ENCODE measurements at places on chromosomes 16 and 17.

- DNase-seq: no peak
Measured at GRCh38 chr16:50441486-50442157, 72.8 kb upstream of the BRD7 start.

- DNase-seq: peak; percentile 53
Measured at GRCh38 chr17:49968405-49969133, 421 bp upstream of the DLX4 start.

DNA sequence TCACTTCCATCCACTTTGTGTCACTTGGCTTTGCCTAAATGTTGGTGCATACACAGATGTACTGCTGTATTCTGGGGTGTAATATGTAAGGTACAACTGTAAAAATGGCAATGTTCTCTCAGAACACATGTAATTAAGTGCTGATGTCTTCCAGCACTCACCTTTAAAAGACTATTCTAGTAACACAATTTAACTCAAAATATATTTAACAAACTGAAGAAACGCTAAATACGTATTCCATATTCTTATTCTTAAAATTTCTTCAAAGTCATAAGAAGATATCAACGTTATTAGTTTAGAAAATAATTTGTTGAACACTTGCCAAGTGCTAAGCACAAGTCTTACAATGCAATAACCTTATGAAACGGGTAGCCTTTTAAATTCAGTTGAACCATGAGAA lies 3.6 kb downstream of the CMC2 start:
- no peak for DNase-seq

GRCh38 chr17:31597646-31598398 lies 206.3 kb downstream of the RAB11FIP4 start:
- no peak for DNase-seq

DNA sequence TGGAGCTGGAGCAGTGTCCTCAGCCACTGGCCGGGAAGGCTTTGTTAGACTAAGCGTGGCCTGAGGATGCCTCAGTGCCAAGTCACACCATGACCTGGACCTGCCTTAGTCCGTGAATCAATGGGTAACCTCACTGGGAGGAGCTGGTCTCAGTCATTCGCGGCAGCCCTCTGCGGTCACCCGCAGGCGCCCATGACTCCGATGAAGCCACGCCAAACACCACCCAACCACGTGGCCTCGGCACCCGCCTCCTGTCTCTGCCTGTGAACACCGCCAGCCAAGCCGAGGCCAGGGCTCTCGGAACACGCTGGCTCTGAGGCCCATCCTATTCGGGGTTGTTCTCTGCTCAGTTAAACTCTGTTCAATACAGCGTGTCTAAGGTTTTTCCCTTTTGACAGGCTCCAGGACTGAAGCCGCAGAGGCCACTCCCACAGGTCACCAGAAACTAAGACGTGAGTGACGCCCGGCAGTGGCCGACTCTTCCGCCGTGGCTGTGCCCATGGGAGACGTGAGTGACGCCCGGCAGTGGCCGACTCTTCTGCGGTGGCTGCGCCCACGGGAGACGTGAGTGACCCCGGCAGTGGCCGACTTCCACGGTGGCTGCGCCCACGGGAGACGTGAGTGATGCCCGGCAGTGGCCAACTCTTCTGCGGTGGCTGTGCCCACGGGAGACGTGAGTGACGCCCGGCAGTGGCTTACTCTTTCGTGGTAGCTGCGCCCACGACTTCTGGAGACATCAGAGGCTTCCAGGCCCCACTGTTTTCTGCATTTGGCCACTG lies 16.8 kb upstream of the PABPN1L start:
- DNase-seq: no peak

DNA sequence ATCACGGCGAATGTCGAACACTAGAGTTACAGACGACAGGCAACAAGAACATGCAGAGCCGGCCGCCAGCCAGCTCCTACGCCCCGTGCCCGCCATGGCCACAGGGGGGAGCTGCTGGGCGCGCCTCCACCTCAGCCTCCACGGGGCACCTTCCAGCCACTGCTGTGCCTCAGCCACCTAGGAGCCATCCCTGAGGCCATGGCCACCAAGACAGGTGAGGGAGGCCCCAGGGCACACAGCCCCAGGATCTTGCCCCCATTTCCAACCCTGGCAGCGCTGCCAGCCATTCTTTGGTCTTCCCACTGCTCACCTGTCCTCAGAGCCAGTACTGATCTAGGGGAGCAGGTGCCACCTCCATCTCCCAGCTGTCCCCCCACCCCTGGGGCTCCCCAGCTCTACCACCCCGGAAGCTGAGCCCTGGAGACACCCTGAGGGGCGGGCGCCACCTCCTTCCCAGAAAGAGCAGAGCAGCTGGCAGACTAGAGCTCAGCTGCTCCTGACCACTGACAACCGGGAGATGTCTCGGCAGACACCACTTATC lies 11.8 kb downstream of the GNPTG start:
- peak; percentile 63 for DNase-seq

GRCh38 chr17:80248001-80248893 lies 12.4 kb upstream of the RNF213 start:
- no peak for DNase-seq

- DNase-seq: no peak
Measured at GRCh38 chr17:58370309-58370708, 18.3 kb upstream of the SUPT4H1 start.

DNA sequence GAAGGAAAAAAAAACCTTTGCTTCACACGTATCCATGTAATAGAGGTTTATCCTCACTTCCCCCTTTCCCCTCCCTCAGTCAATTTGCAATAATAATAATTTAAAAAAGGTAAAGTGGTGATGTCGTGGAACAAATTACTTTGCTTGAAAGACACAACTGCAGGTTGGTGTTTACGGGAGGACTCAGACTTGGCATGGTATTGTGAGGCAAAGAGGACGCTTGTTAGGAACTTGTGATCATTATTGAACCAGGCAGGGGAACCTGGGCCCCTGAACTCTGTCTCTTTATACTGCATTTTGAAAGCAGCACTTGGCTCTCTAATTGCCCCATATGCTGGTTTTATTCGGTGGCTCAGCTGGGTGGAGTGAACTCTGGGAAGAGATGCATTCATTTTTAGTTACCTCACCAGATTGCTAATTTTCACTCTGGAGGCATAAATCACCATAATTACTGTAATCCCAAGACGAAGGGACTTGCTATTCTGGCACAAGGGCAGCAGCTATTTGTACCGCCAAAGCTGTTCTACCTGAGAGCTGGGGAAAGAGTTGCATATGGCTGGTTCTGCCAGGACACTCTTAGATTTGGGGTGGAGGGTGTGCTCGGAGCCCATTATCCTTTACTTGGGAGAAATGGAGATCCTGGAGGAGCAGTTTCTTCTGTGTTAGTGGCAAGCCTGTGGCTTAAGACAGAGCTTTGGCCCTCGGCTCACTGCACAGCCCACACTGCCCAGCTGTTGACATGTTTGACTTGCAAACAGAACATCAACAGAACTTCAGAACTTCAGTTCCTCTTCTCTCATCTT lies 5.7 kb upstream of the DHX8 start:
- no peak for DNase-seq

DNA sequence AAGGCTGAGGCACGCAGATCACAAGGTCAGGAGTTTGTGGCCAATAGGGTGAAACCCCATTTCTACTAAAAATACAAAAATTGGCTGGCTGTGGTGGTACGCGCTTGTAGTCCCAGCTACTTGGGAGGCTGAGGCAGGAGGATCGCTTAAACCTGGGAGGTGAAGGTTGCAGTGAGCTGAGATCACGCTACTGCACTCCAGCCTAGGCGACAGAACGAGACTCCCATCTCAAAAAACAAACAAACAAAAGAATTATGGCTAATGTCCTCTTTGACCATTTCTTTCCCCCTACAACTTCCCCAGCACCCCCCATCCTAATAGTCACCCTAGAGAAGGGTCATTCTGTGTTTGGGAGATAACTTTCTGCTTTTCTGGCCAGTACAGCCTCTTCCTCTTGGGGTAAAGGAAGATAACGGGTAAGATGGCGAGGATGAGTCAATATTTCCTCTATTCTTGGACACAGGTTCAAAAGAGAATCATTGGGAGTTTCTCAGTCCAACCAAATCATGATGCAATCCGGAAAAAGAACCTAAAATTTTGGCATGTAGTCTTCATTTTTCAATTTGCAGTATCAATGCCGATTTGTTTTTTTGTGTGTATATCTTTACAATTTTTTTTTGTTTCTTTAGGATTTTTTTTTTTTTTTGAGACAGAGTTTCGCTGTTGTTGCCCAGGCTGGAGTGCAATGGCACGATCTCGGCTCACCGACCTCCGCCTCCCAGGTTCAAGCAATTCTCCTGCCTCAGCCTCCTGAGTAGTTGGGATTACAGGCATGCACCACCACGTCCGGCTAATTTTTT lies 107.6 kb upstream of the MED13 start:
- no peak for DNase-seq

DNA sequence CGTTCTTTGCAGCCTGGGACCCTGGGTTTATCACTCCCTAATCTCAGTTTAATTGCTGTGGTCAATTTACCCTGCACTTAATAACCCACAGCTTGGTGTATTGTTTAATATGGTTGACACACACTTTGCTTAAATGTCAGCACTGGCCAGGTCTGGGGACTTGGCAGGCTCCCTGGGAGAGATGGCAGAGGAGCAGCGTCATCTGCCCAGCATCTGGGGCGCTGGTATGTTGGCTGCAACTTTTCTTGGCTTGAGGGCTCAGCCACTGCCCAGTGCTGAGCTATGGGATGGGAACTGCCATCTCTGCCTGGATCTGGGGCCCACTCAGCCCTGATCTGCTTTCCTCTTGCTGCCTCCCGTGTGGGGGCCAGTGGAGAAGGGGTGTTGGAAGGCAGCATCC lies 115.7 kb upstream of the IRX3 start:
- no peak for DNase-seq

DNA sequence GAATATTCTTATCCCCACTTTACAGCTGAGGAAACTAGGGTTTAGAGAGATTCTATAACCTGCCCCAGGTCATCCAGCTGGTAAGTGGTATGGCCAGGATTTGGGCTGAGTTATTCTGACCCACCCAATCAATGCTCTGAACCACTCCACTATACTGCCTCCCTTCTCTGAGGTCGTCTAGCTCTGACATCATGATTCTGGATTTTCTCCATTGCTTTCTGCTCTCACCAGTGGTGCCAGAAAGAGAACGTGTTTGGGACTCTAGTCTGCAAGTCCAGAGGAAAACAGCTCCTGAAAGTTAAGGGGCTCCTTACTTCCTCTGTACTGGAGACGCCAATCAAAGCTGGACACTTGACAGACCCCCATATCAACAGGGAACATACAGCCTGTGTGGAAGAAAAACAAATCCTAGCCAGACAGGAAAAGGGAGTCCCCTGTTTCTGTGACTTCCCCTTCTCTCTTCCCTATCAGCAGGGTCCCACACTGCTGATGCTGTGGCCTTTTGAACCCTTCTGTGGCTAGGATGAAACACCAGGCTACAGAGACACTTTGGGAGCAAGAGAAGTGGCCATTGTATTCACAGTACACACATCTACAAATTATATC lies 6.0 kb upstream of the EZH1 start:
- no peak for DNase-seq

- no peak for DNase-seq
Measured at GRCh38 chr16:89094252-89094879, 714 bp downstream of the ACSF3 start.

- DNase-seq: no peak
Measured at GRCh38 chr17:61947367-61948078, 19.7 kb upstream of the INTS2 start.
